NCI-H2171 (cell line): ENCODE measurements at places on chromosomes 4 and X.

GRCh38 chr4:145452447-145453162, 29.0 kb upstream of the SMAD1 start:
- DNase-seq, result no peak

DNA sequence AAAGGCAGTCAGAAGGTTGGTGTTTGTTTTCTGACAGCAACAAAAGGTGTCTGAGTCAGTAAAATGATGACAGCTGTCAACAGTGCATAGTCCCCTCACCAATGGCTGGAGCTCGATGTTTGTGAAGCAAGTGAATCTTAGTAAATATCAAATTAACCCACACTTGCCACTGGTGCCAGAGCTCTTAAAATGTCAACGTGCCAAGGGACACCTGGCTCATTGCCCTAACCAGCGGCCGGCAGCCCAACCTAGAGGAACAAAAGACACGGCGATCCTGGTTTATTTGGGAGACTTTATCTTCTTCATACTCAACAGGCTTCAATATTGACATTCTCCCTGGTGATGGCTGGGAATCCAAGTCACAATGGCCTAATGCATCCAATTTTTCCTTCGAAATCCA, 143.4 kb downstream of the CPEB2 start:
- no peak for DNase-seq

DNA sequence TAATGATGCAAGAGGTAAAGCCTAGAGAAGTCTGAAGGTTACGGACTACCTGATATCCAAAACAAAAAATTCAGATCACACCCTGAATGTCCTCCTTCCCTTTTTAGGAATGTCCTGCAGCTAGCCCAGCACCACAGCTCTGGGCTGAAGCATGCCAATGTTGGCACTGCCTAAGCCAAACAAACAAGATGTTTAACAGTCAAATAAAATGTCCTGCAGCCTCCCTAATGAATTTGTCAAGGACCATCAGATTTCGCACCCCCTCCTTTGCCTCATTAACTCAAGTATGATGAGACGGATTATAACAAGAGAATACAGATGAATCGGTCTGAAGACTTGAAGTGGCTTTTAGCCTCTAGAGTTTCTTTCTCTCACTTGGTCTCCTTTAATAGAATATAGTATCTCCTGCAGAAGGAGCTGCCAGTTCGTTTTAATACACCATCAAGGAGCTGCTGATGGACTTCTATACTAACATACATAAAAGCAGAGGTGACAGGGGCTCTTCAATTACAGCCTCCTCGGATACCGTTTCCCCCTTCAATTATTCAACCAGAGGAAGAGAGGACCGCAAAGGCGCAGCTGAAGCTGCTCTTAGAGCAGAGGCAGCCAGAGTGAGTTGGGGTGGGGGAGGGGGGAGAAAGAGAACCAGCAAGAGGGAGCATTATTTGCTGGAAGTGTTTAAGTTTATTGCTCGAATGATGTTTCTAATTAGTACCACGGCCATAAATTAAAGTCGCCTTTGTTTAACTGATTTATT, 3.0 kb upstream of the MAB21L2 start:
- DNase-seq, result no peak

DNA sequence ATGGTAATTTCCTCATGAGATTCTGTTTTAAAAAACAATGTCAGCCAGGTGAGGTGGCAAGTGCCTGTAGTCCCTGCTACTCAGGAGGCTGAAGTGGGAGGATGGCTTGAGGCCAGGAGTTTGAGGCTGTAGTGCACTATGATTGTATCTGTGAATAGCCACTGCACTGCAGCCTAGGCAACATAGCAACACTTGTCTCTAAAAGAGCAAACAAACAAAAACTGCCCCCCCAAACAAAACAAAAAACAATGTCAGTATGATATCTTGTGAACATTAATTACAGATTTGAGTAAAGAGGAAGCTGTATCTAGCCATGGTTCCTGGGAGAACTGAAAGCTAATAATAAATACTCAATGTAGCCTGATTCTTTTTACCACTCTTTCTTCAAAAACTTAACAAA, 6.8 kb upstream of the MSL3 start:
- no peak for DNase-seq

DNA sequence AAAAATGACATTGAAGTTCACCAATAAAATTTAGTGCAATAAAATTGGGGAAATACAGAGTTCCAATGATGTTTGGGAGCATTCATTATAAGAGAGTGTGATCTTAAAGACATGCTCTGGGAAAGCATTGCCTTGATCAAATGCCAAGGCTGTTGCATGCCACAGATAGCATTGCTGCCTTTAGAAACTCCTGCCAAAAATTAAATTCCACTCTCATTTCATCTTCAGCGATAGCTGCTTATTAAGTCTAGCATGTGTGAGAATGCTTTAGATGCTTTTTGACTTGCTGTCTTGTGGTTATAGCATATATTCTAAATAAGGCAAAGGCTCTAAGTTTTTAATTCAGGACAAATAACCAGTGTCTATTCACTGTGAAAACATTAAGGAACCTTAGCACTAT, 49.3 kb downstream of the NPNT start:
- DNase-seq, result no peak

DNA sequence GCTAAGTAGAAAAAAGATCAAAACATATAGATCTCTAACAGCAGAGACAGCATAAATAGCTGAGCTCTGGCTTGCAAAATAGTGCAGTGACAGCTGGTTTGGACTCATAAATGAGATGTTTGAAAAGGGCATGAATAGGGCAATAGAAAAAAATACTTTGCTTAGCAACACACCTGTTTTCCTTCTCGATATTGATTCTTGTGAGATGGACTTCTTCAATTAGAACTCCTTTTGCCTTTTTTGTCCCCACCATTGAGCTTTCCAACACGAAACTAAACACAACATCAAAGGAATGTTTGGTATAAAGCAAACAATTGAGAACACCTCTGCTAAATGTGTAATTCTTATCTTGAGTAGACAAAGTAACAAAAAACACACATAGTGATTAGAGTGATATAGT, 726.3 kb downstream of the RAPGEF2 start:
- no peak for DNase-seq

DNA sequence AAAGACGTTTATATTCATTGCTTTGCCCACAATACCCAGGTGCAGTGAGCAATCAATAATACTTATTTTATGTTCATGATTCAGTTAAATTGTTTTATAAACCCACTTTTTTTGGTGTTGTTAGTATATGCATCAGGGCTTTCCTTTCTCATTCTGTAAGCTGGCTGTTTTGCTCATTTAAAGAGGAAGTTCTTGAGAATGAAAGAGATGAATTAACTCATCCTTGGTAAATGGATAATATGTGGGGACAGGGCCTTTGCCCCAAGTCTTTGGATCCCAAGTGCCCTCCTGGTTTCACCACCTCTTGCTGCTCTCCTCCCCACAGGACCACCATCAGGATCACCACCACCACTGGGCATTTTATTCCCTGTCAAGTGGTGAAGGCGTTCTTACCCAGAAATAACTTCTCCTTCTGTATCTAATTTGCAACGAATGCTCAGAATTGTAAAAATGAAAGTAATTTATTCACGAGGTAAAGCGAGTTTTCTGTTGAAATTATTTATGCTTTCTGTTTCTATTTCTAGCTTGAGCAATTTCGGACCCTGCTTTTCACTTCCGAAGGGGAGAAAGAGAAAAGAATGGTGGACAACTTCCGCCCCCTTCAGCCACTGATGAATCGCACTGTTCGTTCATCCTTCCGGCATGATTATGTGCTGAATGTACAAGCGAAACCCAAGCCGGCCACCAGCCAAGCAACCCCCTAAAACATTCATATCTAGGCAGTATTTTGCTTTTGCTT, 8.2 kb upstream of the ZRSR2 start:
- no peak for DNase-seq

GRCh38 chr4:87644286-87644685, 5.8 kb upstream of the DMP1 start:
- DNase-seq, result no peak

GRCh38 chr4:26302031-26302899, 18.5 kb upstream of the RBPJ start:
- DNase-seq, result no peak

DNA sequence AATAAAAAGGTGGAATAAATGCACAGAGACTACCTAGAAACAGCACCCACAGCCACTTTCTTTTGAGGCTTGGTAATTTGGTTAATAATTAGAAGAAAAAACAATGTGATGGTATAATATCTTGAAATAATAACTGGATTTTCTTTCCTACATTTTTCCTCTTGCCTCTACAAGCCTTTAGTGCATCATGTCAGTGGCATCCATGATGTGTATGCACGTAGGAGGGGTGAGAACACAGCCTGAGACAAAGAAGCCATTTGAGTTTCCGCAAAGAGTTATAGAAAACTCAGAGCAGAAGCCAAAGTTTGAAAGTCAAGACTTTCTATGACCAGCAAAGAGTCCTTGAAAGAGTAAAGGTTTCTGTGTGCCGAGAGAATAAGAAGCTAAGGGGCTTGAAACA, 461.3 kb downstream of the BCOR start:
- no peak for DNase-seq
